NCI-H524 treated with DMSO at 0.1 percent for 48 hours (cell line): ENCODE measurements at places on chromosomes 2 and 18.

GRCh38 chr2:69514406-69514805, 77.2 kb upstream of the NFU1 start:
- no peak for DNase-seq

GRCh38 chr2:85011098-85011497, 40.1 kb downstream of the KCMF1 start:
- DNase-seq: no peak

DNA sequence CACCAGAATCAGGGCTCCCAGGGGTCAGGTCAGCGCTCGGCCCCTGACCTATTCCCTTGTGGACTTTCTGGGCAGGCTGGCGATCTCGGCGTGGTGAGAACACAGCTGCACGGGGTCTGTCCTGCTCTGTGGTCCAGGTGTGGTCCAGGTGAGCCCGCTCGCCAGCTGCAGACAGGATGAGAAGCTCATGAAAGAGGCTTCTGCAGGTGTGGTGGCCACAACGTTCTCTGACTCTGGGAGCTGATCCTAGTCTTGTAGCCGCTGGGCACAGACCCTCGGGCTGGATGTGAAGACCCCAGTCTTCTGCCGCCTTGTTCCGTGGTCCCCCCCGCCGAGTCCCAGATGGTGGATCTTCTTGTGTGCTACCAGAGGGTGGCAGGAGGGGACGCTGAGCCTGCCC, 129.7 kb downstream of the RTP5 start:
- DNase-seq: no peak

GRCh38 chr18:61398961-61399705, 65.9 kb downstream of the CDH20 start:
- no peak for DNase-seq

DNA sequence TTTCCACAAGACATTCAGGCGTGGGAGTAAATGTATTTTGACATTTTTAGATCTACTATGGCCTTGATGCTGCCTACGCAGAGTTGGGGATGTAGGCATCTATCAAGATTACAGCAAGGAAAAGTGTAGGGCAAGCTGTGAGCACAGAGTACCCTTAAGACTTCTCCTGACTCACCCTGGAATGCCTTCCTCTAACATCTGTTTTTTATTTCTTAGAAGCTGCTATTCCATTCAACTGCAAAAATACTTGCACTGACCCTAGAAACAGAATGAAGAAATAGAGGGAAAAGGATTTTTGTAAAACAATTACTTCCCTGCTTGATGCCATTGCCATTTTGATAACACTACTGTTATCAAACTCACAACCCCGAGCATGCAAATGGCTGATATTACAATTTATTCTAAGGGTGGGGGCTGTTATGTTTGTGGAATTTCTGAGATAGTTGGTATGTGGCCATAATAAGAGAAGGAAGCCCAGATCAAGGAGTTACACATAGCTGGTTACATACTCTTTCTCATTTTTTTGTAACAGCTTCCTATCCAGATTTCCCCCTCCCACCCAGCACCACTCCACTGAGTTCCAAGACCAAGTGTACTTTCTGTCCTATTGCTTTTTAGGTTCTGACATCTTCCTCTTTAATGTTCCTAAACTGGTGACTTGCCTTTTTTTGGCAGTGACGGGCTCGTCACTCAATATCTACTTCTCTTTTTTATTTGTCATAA, 6.0 kb upstream of the ROCK1 start:
- no peak for DNase-seq

DNA sequence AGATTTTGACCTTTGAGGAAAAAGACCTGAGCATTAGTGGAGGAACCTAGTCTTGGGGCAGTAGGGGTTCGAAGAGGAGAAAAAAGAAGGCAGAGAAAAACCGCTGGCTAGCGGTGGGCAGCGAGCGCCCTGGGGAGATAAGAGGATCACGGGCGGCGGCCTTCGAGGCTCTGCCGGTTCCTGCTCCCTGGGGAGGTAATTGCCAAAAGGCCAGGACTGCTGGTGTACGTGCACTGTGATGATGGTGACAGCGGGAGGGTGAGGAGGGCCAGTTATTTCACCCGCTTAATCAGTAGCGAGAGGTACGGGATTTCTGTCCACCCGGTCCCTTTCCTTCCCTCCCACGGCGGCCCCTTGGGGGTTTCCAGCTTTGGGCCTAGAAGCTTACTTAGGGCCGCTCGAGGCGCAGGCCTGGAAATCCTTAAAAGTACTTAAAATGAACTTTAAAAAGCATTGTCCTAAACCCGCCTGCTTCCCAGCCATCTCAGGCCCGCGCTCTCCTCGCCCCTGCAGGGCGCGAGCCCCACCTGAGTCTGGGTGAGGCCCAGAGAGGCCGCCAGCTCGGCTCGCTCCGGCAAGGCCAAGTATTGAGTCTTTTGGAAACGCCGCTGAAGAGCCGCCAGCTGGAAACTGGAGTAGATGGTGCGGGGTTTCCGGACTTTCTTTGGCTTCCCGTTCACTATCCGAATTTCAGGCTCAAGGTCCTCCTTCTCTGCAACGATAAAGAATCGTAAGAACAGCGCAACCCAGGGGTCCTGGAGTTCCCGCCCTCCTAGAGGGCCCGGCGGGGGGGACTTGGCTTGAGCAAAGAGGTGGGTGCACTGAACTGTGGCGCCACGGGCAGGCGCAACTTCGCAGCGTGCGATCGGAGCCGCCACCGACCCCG, 1.5 kb downstream of the DLX2 start:
- no peak for DNase-seq

DNA sequence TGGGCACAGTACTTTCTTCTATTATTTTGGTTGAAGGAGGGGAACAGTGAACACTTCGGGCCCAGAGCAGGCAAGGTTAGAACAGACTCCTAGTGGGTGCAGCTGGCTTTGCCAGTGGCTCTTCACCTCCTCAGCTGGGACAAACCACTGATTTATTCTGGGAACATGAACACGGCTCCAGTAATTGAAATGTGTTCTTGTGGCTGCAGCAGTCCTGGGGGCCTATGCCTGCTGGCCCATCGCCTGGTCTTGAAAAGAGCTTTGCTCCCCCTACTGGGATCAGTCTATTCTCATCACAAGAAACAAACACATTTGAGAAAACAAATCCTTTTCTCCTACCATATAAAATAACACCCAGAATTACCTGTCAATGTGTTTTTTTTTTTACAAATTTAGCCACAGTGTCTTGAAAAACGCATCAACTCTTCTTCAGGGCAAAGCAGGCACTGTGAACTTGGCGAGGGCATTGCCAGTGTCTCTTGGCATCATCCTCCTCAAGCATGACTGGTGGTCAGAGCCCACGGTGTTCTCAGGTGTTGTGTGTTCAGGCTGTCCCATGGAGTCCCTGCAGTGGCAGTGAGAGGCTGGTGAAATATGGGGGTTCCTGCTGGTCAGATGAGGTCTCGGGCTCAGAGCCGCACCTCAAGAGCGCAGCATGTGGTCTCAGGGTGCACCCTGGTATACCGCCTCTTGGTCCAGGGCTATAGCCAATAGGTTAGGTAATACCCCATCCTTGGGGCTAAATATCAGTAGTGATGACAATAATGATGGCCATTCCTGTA, 51.3 kb downstream of the RNF144A start:
- no peak for DNase-seq

DNA sequence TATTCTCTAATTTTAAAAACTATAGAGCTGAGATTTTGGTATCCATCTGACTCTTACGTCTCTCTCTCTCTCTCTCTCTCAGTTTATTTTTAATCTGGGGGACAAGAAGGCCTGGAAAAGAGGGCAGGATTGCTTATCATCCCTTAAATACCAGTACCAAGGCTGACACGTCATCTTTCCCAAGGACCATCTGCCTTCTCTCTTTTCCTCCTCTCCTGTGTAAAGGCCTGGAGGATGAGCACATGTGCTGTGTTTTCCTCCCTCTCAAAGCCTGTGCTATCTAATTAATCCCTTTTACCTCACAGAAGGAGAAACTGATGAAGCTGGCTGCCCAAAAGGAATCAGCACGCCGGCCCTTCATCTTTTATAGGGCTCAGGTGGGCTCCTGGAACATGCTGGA, 7.3 kb downstream of the IL37 start:
- peak; percentile 71 for DNase-seq

DNA sequence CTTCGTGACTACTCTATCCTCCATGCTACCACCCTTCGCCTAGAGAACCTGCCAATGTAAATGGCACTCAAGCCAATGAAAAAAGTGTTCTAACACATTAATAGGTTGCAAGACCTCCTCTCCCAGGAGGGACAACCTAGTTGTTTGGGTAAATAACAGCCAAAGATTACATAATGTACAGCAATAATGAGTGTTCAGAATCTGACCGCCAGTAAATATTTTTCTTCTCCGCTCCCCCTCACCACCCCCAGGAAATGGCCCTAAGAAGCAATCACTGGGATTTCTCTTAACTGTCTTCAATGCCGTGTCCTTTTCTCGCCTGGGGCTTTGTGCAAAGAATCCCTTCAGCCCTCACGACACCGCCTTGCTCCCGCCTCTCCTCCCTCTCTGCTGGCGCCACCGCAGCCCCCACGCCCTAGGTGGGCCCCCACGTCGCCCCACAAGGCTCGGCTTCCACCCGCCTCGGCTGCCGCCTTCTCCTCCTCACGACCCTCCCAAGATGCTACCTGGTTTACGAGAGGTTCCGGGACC, 458 bp downstream of the HYCC2 start:
- no peak for DNase-seq

DNA sequence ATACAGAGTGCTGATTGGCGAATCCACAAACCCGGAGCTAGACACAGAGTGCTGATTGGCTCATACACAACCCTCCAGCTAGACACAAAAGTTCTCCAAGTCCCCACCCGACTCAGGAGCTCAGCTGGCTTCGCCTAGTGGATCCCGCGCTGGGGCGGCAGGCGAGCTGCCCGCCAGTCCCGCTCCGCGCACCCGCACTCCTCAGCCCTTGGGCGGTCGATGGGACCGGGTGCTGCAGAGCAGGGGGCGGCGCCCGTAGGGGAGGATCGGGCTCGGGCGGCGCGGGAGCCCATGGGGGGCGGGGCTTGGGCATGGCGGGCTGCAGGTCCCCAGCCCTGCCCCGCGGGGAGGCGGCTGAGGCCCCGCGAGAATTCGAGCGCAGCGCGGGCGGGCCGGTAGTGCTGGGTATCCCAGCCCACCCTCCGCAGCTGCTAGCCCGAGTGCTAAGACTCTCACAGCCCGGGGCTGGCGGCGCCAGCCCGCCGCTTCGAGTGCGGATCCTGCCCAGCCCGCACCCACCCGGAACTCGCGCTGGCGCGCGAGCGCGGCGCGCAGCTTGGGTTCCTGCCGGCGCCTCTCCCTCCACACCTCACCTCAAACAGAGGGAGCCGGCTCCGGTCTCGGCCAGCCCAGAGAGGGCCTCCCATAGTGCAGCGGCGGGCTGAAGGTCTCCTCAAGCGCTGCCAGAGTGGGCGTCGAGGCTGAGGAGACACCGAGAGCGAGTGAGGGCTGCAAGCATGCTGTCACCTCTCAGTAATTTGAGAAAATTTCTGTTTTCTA, 75.5 kb upstream of the ATP5MC3 start:
- DNase-seq: no peak

DNA sequence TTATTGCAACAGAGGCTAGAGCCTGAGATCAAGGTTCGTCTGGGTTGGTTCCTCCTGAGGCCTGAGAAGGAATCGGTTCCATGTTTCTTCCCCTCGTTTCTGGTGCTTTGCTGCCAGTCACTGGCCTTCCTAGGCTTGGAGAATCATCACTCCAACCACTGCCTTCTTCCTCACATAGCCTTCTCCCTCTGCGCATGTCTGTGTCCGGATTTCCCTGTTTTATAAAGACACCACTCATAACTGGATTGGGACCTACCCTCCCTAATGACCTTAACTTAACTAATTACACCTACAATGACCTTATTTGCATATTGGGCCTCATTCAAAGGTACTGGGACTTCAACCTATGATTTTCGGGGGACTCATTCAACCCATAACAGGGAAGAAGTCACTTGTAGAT, 119.8 kb upstream of the CCDC68 start:
- no peak for DNase-seq

- no peak for DNase-seq
Measured at GRCh38 chr2:46351750-46352138, 54.5 kb downstream of the EPAS1 start.

DNA sequence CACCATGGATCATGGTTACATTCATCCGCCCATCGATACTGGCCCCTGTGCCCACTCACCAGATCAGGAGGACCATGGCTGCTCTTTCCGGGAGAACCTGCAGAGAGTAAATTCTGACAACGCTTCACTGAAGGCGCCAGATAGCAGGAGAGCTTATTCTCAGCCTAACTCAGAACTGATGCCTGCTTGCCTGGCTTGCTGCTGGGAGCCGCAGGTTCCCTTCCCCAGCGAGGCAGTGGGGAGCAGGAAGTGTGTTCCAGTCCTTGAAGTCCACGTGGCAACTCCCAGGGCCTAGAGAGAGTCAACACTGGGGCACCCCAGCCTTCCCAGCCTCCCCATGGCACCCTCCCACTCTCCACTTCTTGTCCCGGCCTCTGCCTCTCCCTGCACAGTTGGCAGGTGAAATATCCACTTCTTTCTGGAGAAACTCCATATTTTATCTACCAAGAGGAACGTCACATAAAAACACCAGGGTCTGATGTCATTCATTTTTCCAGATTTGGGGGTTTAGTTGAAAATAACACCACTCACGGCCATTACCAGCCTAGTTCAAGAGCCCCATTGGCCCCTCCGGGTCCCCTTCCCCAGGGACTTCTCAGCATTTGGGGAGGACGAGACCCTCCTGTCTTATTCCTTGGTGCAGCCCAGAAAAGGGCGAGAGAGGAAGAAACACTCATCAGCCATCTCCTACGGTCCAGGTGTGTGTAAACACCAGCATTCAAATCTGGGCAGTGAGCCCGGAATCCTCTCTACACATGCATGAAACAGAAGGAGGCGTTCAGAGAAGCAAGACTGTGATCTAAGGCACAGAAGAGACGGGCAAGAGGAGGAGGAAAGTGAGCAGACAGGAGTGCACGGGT, 3.5 kb upstream of the TUBB6 start:
- DNase-seq: no peak

- DNase-seq: no peak
Measured at GRCh38 chr18:58527952-58528287, 101.0 kb downstream of the ALPK2 start.

- no peak for DNase-seq
Measured at GRCh38 chr2:122927710-122928557, 1097.2 kb upstream of the CNTNAP5 start.

GRCh38 chr2:178295906-178296305, 101.6 kb downstream of the OSBPL6 start:
- DNase-seq: no peak

DNA sequence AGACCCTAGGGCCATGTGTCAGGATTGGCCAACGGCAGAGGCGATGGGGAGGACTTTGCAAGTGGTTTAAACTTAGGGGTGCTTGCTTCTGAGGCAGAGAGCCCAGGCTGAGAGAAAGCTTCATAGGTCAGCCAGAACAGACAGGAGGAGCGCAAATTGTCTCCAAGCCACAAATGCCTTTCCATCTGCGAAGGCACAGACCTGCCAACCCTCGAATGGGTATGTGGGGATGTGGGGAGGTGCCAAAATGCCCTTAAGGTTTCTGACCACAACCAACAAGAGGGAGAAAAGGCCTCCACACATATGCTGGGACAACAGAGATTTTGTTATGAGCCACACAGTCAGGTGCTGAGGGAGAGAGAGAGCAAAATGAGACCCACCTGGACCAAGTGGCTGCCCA, 283.6 kb downstream of the CYP26B1 start:
- no peak for DNase-seq
